ENCODE measurements at places on chromosomes 3 and 15.
A peak's percentile ranks its signal among the peaks of the same experiment; 100 is the strongest.

DNA sequence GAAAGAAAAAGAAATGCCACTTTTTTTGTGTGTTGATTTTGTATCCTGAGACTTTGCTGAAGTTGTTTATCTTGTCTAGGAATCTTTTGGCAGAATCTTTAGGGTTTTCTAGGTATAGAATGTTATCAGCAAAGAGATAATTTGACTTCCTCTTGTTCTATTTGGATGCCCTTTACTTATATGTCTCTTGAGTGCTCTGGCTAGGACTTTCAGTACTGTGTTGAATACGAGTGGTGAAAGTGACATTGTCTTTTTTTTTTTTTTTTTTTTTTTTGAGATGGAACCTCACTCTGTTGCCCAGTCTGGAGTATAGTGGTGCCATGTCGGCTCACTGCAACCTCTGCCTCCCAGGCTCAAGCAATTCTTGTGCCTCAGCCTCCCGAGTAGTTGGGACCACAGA, 64.7 kb upstream of the NPHP3 start:
- no peak for DNase-seq

- DNase-seq, result no peak
Measured at GRCh38 chr3:140568842-140569520, 108.9 kb upstream of the TRIM42 start.

DNA sequence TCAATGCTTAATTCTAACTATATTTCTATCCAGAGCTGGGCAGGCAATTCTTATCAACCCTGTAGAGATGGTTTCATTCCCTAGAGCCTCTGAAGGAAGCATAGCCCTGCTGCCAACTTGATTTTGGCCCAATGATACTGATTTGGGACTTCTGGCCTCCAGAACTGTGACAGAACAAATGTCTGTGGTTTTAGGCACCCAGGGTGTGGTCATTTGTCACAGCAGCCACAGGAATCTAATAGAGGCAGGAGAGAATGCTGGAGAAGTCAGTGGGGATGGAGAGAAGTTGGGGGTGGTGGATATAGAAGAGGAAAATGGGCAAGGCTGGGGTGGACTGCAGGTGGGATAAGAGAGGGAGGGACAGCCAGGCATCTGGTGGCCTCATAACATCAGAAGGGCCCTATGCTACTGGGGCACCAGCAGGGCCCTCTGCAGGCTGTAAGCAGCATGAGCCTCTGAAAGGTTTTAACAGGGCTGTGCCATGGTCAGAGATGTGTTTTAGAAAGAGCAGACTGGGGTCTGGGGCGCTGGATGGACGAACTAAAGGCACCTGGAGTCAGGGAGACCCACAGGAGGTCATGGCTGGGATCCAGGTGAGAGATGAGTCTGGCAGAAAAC, 19.8 kb downstream of the MRPS11 start:
- DNase-seq, result no peak

DNA sequence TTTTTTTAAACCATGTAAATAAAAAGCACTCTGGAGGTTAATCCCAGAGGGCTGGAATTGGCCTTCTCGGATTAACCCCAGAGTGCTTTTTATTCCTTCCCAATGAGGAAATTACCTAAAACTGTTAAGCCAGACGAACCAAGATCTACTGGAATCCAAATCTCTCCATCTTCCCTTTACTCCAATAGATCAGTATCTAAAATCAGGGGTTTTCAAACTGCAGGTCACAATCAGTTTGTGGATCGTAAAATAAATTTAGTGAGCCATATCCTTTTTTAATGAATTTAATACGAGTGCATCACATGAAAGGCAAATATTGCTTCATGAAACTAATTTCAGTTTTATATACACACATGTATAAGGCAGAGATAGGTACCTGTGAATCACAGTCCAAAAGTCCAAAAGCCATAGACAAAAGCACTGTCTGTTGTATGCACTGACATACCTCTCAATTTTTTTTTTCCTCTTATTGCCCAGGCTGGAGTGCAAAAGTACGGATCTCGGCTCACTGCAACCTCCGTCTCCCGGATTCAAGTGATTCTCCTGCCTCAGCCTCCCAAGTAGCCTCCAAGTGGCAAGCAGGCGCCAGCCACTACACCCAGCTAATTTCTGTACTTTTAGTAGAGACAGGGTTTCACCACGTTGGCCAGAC, 61.3 kb downstream of the TBL1XR1 start:
- no peak for DNase-seq

GRCh38 chr15:31405200-31405920, 78.7 kb downstream of the KLF13 start:
- DNase-seq, result no peak

- DNase-seq, result no peak
Measured at GRCh38 chr3:103167850-103168249, 733.0 kb downstream of the ZPLD1 start.

- DNase-seq, result no peak
Measured at GRCh38 chr3:44077267-44077666, 164.4 kb upstream of the TOPAZ1 start.

DNA sequence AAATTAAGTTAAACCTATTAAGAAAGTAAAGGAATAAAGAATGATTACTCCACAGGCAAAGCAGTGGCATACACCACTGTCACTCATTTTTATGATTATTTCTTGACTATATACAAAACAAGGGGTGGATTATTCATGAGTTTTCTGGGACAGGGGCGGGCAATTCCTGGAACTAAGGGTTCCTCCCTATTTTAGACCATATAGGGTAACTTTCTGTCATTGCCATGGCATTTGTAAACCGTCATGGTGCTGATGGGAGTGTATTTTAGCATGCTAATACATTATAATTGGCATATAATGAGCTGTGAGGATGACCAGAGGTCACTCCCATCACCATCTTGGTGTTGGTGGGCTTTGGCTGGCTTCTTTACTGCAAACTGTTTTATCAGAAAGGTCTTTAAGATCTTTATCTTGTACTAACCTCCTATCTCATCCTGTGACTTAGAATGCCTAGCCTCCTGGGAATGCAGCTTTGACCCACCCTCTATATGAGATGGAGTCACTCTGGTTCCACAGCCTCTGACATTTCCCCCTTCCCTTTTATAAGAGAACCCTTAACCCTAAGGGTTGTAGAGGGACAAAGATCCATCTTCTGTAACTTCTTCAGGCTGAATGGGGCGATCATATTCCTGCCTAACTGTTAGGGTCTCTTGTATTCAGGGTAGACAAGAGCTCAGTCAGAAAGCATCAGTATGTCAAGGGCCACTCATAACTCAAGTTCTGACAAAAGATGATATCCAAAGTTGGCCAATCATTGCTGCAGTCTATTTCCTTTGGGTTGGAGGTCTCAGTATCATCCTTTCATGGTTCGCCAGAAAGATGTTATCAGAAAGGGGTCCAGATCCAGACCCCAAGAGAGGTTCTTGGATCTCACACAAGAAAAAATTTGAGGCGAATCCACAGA, 79.5 kb upstream of the LIPC start:
- no peak for DNase-seq

DNA sequence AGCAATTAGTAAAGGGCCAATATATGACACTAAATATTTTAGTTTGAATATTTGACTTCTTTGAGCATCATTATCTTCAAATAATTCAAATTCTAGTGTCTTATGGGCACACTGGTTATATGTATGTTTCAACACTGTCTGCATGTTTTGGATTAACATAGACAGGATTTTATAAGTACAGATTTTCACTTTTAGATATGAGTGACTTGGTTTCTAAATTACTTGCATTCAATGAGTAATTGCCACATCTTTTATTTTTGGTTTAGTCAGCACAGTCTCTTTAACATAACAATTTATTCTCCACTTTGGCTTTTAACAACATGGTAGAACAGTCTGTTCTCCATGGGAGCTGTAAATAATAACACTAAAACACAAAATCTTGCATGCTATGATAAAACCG, 674.8 kb downstream of the TBL1XR1 start:
- DNase-seq, result peak; percentile 14

GRCh38 chr15:51341366-51342226, at the start of gene GLDN:
TSS of gene GLDN (plus strand) at chr15:51341655. CDS start at chr15:51341685, 30 bp downstream.
- DNase-seq, result no peak

Measured in activated CD4-positive, alpha-beta T cell treated with anti-CD3 and anti-CD28 coated beads, Interleukin-2, Interleukin-6, amounts not matched to agents 100 ng/mL and 50 ng/mL, durations not matched to agents 16 hours and 8 hours (primary cell).